Neural crest cell (in vitro differentiated cells): ENCODE measurements at places on chromosomes 7 and 10. TPM values are rescaled to one million over a fixed set of nuclear protein-coding genes. Genes with fewer than 3 reads are reported as not detected.

Gene SHH
- total RNA-seq = not detected in 2 replicates

Gene PITRM1
- 46.6 and 47.4 TPM in 2 replicates for total RNA-seq

Gene EPDR1
- total RNA-seq = 3.7 and 4.1 TPM in 2 replicates

GRCh38 chr10:130042381-130042780, 68.2 kb downstream of the C10orf143 start:
- DNase-seq = no peak

GRCh38 chr7:761631-762030, 34.5 kb upstream of the PRKAR1B start:
- no peak for DNase-seq

DNA sequence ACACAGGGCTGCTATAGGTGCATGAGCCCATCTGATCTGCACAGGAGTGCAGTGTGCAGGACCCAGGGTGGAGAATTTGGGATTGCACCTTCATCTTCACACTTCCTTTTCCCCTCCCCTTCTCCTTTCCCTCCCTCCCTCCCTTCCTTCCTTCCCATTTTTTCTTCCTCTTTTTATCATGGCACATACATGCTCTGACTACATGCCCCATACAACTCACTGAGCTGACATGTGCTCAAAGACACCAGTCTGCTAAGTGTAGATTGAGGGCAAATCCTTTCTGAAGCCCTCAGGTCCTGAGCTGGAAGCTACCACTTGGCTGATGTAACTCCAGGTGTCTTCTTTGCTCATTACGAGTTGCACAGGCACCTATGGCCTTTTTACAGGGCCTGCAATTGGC, 365.3 kb upstream of the ZNF32 start:
- no peak for DNase-seq
